Cerebellar nuclear complex (tissue), 1 donor: ENCODE measurements at places on chromosomes 7 and 10.

DNA sequence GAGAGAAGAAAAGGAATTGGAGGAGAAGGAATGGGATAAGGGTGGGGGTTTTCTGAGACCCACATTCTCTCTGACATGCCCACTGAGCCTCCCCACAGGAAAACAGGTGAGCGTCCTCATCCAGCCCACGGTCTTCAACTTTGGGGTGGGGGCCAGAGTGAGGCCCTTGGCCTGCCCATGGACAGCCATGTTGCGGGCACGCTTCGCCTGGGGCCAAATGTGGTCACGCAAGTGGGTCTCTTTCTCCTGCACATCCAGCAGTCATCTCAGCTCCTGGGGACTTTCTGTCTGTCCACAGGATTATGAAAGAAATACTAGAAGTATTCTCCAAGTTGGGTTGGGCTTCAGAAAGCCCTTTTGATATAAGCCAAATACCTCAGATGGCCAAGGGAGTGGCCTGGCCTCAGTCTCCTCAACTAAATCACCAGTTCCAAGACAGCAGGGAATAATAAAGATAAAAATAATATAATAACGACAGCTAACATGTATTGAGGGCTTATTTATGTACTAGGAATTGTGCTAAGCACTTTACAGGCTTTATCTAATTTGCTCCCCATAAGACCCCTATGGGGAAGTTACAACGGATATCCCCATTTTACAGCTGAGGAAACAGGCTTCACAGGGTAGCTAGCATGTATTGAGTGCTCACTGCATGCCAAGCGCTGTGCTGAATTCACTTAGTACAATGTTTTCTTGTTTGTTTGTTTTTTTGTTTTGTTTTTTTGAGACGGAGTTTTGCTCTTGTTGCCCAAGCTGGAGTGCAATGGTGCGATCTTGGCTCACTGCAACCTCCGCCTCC is 57.2 kb upstream of the LBX1 start:
- DNase-seq: no peak

GRCh38 chr7:30479202-30480120 is 877 bp upstream of the NOD1 start:
- no peak for DNase-seq

DNA sequence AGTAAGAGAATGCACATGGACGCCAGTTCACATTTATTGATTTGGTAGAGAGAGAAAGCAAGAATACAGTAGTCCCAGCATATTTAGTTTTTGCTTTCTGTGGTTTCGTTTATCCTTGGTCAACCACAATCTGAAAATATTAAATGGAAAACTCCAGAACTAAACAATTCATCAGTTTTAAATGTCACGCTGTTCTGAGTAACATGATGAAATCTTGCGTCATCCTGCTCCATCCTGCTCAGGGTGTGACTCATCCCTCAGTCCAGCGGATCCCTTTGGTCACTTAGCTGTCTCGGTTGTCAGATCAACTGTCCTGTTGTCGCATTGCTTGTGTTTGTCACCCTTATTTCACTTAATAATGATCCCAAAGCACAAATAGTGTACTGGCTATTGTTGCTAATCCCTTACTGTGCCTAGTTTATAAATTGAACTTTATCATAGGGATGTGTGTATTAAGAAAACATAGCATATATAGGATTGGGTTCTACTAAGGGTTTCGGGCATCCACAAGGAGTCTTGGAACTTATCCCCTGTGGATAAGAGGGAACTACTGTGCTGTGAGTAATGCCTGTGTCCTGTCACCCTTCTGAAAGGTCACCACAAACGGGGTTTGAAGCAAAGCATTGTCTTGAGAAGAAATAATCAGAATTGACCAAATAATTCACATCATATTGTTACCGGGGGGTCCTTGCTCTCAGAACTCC is 73.6 kb downstream of the OTUD1 start:
- DNase-seq: no peak

- no peak for DNase-seq
These were observed 27.2 kb downstream of the GRID1 start for GRCh38 chr10:86339226-86339865.

DNA sequence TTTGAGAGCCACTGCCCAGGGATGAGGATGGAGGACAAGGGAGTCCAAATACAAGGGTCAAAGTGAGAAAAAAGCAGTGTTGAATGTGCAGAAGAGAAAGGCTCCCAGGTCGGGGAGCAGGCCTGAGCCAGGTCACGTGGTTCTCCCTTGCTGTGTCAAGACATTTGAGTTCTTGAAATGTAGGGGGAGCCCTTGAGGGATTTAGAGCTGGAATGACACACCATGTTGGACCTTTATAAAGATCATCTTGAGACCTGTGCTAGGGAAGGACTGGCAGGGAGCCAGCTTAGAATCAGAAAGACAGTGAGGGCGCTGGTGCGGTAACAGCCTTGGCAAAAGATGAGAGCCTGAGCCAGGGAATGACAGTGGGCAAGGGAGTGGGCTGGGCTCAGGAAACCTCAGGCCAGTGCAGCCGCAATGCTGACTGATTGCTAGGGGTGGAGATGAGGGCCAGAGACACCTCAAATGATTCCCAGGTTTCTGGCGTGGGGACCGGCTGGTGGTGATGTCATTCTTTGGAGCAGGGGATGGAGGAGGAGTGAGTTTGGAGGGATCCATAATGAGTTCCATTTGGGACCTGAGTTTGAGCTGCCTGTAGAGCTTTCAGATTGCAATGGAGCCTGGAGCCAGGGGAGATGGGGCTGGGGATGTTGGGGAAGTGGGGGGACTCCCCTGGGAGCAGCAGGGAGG is 120.1 kb downstream of the PTPN20 start:
- DNase-seq: no peak

DNA sequence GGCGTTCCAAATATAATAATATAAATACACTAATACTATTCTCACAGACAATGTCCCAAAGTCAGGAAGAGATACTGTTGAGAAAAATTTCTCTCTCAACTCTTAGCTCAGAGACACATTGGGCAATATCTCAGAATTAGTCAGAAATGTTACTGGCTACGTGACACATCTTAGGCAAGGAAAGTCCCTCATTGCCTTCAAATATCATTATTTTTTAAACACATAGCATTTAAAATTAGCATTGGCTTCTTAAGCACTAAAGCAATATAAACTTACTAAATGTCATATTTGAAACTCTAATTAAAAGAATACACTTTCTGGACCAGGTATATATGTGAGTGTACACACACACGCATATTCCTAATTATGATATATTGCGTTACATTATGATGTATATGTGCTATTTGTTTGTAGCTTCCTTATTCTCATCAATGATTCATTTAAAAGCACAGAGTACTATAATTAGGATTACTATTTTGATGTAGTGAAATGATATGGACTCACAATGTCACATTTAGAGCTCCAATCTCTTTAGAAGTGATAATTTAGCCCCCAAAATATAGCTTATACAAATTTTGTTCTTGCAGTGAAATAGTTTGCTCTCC is 255.8 kb downstream of the TWIST1 start:
- DNase-seq: no peak

- no peak for DNase-seq
These were observed 739 bp downstream of the CASP7 start for GRCh38 chr10:113680190-113681111.

GRCh38 chr10:77626266-77626935 is 11.2 kb downstream of the KCNMA1 start:
- DNase-seq: no peak

DNA sequence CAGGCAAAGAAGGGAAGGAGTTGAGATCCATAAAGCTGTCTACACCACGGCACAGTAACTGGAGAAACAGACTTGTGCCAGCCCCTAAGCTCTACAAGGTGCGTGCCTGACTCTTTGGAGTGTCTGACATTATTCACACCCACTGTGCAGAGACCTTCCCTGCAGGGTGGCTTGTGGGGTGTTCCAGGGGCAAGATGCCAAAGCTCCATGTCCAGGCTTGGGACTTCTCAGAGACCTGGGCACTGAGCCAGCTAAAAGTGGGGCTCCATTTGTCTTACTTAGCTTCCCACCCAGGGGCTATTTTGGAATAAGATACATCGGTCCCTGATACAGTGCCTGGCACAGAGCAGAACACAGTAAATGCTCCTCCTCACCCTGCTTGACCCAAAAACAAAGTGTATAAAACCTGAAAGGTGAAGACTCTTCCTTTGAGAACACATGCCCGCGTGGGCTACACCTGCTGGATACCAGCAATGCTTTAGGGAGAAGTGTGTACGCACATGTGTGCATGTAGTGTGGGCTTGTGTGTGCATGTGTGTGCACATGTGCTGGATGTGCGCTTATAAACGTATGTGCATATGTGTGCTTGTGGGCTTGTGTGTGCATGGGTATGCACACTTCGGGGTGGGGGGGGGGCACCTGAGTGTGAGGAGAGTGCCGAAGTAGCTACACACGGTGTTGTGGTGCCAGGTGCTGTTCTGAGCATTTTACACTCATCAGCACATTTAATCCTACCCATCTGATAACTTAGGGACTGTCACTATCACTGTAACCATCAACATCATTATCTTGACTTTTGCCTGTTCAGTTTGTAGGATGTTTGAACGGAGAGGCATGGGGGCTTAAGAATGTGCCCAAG is 143.0 kb downstream of the ARHGAP22 start:
- no peak for DNase-seq

- no peak for DNase-seq
These were observed 26.1 kb downstream of the PRLHR start for GRCh38 chr10:118569241-118569881.

GRCh38 chr10:119417852-119418251 is 124.7 kb downstream of the RGS10 start:
- DNase-seq: no peak

DNA sequence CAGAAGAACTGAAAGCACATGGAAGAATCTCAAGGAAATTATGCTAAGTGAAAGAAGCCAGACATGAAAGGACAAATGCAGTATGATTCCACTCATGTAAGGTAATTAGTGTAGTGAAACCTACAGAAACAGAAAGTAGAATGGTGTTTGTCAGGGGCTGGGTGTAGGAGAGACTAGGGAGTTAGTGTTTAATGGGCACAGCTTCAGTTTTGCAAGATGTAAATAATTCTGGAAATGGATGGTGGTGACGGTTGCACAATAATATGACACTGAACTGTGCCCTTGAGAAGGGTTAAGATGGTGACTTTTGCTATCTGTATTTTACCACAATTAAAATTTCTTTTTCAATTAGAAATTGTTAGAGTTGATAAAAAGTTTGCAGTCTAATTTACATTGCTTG is 157.3 kb upstream of the ADCY1 start:
- no peak for DNase-seq

DNA sequence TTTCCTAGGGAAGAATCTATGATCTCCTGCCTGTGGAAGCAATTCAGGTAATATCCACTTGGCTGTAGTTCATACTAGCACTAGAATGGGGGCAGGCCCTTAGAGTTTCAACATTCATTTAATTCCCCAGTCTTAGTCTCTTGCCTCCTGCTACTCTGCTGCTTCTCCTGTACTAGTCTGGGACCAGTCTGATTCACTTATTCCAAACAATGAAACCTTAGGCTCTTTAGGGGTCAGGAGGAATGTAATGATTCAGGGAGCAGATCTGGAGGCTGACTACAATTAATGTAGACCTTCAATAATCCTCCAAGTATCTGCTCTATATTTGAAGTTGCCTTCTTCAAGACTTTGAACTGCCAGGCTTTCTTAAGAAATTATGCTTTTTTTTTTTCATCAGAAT is 101.8 kb downstream of the GNAT3 start:
- no peak for DNase-seq

GRCh38 chr10:18216482-18216881 is 76.3 kb downstream of the CACNB2 start:
- no peak for DNase-seq

DNA sequence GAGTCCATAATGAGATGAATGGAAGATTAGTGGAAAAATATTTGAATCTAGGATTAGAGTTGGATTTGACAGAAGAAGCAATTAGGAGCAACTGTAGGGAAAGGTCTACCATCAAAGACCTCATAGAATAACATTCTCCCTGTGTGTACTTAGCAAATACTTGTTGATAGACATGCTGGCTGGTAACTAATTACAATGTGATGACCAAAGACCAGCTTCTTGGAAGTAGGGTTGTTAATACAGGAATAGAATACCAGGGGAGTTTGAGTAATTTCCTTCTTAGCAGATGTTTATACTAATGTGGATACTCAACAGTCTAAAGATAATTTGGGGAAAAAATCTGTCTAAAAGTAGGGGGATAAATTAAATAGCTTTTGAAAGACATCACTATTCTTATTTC is 357.5 kb upstream of the BMPER start:
- no peak for DNase-seq

- no peak for DNase-seq
These were observed 867.3 kb upstream of the AUTS2 start for GRCh38 chr7:68730964-68731363.

- no peak for DNase-seq
These were observed 99.5 kb upstream of the EEPD1 start for GRCh38 chr7:36053589-36053988.

DNA sequence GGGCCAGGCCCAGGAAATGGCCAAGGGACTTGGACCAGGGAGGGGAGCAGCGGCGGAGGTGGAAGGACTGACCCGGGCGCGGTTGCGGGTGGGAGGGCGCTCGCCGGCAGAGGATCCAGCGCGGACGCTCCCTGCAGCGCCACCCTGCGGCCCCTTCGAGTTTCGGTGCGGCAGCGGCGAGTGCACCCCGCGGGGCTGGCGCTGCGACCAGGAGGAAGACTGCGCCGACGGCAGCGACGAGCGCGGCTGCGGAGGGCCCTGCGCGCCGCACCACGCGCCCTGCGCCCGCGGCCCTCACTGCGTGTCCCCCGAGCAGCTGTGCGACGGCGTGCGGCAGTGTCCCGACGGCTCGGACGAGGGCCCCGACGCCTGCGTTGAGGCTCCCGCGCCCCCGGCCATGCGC is 16.8 kb upstream of the ZNF467 start:
- DNase-seq: no peak
